Uterus (tissue), 4 donors: ENCODE measurements at places on chromosomes 13 and 19. TPM values are rescaled to one million over a fixed set of nuclear protein-coding genes. Genes with fewer than 3 reads are reported as not detected.

Gene FUT2
- total RNA-seq = not detected

Gene SHFL
- 52.3 TPM for total RNA-seq

Gene IRF2BP1
- 34.8 TPM for total RNA-seq

Gene PSG7
- total RNA-seq = not detected

Gene CYSLTR2
- 1.6 TPM for total RNA-seq

Gene RNF113B
- not detected for total RNA-seq

Gene TSHZ3
- total RNA-seq = 29.2 TPM

Gene MTRF1
- 4.1 TPM for total RNA-seq

GRCh38 chr13:52043675-52044074 lies 19.2 kb downstream of the UTP14C start:
- DNase-seq = no peak

DNA sequence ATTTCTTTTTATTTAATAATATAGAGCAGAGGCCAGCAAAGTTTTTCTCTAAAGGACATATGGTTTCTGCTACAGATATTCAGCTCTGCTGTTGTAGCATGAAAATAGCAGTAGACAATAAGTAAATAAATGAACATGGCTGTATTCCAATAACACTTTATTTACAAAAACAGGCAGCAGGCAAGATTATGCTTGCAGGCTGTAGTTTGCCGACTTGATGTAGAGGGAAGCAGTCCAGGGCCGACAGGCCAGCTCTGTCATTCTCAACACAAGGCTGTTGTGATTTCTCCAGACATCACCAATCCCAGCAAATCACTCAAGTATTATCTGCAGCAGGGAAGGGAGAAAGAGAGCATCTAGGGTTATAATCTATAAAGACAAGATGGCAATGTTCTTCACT lies 1062.5 kb upstream of the PCDH9 start:
- no peak for DNase-seq

DNA sequence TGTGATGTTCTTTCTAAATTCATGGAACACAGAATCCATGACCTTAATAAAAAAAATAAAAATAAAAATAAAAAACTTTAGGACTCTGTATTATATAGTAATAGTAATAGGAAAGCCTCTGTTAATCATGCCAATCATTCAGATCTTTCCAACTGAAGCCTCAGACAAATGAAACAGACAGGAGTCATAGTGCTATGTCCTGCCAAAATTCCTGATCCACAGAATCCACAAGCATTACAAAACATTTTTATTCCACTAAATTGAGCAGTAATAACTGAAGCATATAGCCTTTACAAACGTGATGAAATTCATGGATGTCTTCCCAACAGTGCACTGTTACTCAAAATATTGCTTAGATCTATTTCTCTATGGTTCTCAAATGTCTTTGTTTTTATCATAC lies 820.6 kb upstream of the PCDH9 start:
- no peak for DNase-seq

GRCh38 chr19:36099166-36099785 lies 11.7 kb upstream of the OVOL3 start:
- DNase-seq = no peak

GRCh38 chr13:73058432-73058735 lies 421 bp upstream of the KLF5 start:
- no peak for DNase-seq

DNA sequence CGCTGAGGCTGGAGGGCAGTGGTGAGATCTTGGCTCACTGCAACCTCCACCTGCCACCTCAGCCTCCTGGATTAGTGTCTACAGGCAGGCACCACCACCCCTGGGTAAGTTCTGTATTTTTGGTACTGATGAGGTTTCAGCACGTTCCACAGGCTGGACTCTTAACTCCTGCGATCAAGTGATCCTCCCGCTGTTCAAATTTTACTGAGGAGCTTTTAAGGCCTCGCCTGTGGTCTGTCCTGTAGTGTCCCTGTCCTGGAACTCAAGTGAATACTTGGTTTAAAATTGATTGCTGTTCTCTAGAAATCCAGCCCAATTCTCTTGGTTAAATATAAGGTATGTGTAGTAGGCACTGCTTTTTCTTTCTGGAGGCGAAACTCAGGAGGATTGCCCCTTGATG lies 65.2 kb downstream of the DPRX start:
- no peak for DNase-seq

- DNase-seq = peak; percentile 52
Observed at GRCh38 chr19:49421039-49421877, 2.0 kb downstream of the PTH2 start.

DNA sequence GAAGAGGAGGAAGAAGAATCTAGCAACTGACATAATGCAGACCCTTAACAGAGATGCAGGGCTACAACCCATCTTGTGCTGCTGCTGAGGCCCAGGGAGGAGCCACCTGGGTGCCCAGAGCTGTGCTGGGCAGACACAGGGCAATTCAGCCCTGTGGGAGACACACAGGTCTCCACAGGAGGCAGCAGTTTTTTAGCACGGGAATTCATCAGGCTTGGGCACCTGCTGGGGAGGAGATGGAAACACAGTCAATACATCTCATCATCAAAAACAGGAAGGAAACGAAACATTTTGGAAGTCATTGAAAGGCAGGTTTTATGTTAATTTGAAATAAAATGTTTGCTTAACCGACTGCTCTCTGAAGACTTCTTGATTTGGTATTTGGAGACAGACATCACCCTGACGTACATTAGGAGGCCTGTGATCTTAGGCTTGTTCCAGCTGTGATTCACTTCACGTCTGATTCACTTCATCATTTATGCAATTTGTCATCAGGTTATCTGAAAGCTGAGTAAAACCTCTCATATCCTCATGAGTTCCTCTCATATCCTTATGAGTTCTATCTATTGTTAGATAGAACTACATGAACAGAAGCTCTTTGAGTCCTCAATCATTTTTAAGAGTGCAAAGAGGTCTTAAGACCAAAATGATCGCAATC lies 77.4 kb downstream of the CYSLTR2 start:
- DNase-seq = no peak

- DNase-seq = no peak
Observed at GRCh38 chr13:48746821-48747220, 93.1 kb downstream of the CYSLTR2 start.

DNA sequence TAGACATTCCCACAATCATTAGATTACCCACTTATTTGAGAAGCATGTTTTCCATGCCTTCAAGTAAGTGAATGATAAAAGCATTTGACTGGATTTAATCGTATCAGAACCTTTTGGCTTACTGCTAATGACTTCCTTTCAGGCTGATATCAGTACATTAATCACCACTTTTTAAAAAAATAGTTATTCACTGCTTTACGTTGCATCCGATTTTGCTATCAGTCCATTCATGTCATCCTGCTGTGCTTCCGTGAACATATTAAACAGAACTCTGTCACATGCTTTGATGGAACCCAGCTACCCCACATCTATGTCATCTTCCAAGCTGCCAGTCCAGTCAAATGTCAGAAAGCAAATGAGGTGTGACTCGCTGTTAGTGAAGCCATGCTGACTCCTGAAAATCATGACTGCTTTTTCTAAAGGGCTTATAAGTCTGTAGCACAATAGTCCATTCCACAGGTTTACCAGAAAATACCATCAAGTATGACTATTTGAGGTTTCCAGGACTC lies 440.9 kb downstream of the IRS2 start:
- DNase-seq = no peak

- no peak for DNase-seq
Observed at GRCh38 chr13:51067210-51067701, 43.8 kb downstream of the C13orf42 start.

DNA sequence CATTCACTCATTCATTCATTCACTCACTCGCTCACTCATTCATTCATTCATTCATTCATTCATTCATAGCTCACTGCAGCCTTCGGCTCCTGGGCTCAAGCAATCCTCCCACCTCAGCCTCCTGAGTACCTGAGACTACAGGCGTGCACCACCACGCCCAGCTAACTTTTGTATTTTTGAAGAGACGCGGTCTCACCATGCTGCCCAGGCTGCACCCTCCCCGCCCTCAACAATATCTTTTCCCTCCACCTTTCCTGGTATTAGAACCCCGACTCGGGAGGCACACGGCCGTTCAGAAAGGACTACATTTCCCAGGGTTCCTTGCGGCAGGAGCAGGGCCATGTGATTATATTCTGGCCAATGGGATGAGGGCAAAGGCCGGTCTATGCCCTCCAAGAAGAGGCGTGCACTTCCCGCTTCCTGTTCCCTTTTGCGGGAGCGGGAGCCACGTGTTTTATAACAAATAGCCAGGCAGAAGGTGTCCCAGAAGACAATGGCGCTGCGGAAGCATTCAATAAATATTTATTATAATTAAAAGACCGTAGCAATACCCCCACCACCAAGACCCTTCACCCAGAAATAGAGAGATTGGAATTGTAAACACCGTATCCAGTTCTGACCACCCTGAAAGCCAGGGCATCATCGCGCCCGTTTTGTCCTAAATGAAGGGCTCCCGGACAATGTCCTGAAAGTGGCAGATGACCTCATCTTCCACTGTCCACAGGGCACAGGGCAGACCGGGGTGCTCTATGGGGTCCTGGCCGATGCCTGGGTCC lies 15.9 kb downstream of the TICAM1 start:
- DNase-seq = peak; percentile 90

GRCh38 chr13:85797311-85797710 lies 1.9 kb downstream of the SLITRK6 start:
- DNase-seq = no peak

DNA sequence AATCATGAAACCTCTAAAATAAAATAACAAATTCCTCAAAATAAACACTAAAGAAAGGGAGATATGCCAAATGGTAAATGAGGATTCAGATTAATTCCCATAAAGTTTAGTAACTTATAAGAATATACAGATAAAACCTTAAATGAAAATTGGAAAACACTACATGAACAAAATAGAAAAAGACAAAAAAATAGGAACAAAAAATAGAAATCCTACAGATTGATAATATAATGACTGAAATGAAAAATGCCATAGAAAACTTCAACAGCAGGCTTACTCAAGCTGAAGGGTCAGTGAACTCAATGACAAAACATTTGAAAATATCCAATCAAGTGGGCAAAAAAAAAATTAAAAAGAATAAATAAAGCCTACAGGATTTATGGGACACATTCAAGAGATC lies 1784.8 kb downstream of the PCDH9 start:
- no peak for DNase-seq

GRCh38 chr19:7349961-7350711 lies 1.4 kb downstream of the ARHGEF18 start:
- no peak for DNase-seq

DNA sequence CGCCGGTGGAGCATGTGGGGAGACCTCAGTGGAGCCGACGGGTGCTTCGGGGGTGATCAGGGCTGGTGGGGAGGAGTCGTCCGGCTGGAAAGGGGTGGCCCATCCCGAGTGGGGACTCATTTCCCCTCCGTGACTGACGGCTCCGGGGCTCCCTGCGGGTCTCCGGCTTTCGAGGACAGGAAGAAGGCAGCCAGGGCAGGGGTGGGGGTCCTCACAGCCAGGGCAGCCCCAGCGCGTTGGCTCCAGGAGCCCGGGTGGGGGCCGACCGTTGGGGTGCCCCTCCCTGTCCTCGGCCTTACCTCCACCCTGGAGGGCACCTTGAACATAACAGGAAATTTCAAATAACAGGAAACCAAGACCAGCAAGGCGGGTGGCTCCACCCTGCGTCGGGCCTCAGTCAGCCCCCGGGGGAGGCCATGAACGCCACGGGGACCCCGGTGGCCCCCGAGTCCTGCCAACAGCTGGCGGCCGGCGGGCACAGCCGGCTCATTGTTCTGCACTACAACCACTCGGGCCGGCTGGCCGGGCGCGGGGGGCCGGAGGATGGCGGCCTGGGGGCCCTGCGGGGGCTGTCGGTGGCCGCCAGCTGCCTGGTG lies at the start of gene S1PR4:
S1PR4 (plus strand) TSS at position 393 of the 596 bp plus-strand sequence; CDS start at position 417, 24 bp downstream.
- DNase-seq = no peak

DNA sequence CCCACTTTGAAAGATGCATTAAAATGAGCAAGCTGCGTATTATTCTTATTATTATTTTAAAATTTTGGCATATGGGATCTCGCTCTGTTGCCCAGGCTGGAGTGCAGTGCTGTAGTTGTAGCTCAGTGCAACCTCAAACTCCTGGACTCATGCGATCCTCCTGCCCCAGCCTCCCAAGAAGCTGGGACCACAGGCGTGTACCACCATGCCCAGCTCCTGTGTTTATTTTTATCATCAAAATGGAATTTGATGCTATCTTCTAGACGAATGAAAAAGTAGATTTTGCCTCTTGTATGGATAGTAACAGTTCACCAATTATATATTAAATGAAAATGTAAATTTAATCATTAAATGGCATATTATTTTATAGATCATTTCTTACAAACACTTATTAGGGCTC lies 43.6 kb downstream of the COL4A1 start:
- DNase-seq = no peak

DNA sequence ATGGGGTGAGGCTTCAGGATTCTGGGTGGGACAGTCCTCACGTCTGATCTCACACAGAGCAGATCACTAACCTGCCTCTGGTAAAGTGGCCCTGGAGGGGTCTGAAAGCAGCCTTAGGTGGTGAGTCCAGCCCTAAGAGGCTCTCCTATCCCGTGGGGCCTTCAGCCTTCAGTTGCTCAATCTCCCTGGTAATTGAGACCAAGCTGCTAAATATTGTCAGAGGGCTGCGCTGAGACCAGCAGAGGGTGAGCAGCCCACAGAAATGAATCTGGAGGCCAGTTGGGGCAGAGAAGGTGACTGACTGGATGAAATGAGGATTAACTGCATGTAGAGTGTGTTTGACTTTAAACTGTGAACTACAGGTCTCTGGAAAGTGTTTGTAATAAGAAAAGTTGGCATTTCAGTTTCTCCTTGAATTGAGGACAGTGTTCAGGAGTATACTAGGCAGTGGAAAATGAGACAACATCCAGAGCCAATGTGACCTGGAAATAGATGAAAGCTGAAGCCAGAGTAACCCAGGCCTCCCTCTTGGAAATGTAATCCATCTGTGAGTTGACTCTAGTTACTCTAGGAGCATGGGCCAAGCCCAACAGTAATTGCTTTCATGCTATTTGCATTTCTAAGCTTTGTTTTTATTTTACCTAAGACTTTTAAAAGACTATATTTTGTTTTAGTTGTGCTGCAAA lies 14.3 kb upstream of the HSPH1 start:
- peak; percentile 21 for DNase-seq
